ENCODE measurements at places on chromosomes 7 and 10.

GRCh38 chr10:126423732-126424491, 35.6 kb upstream of the ADAM12 start:
- no peak for DNase-seq

- peak; percentile 25 for DNase-seq
These were observed 105.5 kb downstream of the MYOF start for GRCh38 chr10:93376372-93377293.

GRCh38 chr10:75009426-75009825, 102.0 kb upstream of the SAMD8 start:
- no peak for DNase-seq

DNA sequence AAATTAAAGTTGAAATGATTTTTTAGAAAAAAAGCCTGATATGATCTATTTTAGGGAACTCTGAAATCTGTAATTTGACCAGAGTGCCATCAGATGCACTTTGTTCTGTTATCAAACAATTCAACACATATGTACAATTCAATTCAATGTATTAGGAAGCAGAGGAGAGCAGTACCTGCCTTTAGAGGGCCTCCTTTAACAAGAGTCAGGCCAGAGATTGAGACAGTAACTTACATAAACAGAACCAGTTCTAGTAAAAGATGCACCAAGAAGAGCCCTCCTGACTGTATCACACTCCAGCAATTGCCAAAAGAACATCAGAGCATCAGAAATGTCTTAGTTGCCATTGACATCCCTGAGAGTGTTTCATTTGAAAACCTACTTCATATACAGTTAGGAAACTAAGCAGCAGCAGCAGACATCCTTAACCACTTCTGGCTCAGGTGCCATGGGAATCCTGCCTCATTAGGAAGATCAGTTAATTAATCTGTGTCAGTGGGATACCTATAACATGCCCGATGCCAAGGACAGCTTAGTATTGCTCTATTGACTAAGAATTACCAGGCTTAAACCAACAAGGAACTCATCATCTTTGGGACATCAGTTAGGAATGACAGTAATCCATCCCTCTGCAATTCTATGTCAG, 1222.6 kb upstream of the LRRN3 start:
- DNase-seq = no peak

GRCh38 chr10:53115660-53116059, 343.1 kb upstream of the MBL2 start:
- DNase-seq = no peak

DNA sequence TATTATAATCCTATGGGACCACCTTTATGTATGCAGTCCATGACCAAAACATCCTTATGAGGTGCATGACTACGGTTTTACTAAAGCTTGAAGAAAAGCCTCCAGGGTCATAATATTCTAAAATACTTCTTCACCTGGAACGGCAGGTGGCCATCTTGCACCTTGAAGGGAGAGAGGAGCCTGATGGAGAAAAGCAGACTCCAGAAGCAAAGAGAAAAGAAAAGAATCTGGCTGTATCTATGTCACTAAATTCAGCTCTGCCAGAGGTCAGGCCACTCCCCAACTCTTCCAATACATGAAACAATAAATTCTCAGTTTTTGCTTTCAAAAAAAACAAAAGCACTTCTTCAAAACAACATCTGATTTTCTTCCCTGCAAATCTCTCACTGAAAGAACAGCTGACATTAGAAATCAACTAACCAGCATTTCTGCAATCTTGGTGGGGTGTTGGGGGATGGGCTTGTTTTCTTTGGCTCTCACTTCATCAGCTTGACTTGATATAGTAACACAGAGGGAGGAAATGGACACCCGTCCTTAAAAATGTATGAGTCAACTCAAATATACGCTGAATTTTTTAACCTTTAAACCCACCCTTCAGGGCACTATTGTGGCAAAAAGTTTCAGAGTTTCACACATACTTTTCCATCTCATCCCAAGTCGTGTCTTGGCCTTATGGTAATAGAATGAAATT, 21.7 kb downstream of the HIBADH start:
- no peak for DNase-seq

DNA sequence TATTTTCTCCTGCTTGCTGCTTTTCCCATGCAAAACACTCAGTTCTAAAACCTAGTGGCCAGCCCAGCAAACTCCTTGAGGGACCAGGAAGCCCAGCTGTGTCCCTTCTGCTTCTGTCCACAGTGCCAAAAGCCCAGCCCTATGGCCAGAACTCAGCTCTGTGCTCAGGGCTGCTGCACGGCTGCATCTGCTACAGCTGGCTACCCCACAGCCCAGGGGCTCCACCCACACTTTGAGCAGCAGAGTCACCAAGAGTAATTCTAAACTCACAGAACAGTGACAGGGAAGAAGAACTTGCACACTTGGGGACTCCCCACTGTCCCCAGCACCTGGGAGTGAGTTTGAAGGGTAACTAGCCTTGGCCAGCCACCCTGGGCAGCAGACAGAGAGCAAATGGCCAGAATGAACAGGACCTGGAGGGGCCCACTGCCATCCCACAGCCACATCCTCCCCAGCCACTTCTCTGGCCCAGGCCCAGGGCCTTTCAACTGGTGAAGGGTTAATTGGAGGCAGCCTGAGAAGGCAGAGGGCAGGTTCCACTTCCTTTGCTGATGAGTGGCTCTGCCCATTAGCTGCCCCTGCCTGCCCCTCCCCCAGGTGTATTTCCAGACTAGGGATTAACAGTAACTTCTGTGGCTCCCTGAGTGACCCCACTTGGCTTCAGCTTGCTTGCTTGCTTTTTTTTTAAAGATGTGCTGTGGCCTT, 28.1 kb upstream of the TRIM8 start:
- DNase-seq = no peak

- DNase-seq = no peak
These were observed 52.5 kb downstream of the GPR37 start for GRCh38 chr7:124713086-124713485.

DNA sequence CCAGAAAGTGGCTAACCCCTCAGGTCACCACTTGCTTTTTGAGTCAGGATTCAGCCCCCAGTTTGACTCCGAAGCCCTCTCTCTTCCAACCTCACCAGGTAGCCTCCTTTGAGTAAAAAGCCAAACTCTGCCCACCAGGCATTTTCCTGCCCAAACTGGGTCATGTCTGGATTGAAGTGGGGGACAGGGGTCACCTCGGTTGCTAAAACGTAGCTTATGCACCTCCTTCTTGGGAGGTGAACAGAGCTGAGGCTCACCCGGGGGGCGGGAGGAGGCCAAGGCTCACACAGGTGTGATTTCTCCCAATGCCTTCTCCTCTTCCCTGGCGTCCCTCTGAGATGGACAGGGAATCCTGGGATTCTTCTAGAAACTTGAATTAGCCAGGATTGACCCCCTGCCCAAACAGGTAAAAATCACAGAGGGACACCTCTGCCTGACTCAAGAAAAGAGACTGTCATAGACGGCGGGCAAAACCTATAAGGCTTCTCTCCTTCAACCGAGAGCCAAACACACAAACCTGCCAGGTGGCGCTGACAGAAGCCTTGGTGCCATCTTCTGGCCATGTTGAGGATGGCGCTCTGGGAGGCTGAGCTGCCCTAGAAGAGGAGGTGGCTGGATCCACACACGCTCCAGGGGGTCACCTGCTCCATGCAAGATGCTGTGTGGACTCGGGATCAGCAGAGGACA, 51.6 kb downstream of the PRLHR start:
- DNase-seq = peak; percentile 41

DNA sequence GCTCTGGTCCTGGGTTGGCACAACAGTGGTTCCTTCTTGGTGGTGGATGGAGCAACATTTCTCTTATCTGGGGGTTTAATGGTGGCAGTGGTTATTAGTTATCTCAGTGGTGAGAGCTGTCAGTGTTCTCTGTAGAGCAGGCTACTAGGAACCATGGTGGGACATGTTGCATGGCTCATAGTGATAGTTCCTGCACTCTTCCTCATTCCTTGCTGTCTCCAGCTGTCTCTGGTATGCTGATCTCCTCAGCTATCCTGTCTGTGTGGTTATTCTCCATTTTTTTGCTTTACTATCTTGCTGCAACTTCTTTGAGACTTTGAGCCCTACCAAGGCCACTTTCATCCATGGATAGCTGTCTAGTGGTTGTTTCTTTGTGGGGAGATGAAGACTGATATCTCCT, 44.0 kb downstream of the CCDC7 start:
- DNase-seq = no peak

DNA sequence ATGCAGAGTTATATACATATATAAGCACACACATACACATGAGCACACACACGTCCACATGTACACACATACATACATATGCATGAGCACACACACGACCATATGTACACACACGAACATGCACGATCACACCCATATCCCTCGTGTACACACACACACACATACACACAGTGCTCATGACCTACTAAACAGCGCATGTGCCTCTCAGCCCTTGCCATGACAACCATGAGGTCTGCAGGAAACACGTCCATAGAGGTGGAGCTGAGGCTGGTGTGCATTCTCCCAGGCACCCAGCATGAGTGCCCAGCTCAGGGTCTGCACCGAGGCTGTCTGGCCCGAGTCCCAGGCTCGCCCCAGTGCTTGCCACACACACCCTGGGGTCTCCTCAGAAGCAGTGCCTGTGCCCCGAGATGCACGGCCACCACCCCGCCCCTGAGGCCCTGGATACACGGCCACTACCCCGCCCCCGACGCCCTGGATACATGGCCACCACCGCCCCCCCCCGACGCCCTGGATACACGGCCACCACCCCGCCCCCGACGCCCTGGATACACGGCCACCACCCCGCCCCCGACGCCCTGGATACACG, 529.6 kb downstream of the DNAJB6 start:
- no peak for DNase-seq

GRCh38 chr10:1308962-1309616, 252.9 kb downstream of the WDR37 start:
- DNase-seq = no peak

DNA sequence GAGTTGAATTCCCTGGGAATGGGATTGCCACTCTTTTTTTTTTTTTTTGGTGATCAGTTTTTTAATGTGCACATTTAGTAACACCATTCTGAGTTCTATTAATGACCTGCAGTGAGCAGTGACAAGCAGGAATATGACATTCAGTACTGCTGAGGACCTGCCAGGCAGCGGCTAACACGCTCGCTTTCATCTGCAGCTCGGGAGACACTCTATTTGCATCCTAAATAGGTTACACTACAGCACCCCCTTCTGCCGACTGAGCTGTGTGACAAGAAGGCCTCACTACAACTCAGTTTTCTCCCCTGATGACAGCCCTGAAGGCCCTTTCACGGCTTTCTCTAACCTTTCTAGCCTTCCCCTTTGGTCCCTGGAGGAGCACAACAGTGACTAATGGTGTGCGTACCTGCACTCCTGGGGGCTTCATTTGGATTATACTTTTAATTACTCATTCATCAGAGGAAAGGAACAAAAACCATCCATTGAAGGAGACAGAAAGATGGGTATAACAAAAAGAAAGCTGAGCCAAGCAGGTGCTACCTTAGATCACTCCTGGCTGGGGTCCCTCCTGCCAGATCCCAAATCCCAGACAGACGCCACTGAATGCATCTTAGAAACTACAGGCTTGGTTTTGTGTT, 872.4 kb downstream of the LRMDA start:
- no peak for DNase-seq

- no peak for DNase-seq
These were observed 403.0 kb upstream of the RNF32 start for GRCh38 chr7:156237614-156238013.

DNA sequence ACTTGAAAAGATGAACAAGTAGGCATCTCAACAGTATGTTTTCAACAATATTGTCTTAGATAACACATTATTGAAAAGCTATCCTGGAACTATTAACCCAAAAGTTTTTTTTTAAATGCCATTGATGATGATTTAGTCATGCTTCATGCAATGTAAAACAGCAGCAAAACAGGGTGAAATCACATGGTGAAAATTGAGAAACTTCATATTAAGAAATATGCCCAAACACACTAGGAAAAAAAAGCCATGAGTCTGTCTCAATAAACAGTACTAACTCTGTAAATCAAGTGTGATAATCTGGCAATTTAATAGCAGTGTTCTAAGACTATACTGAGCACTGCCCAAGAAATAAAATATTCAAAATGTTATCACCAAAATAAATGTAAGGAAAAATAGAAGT, 613.1 kb downstream of the KCNMA1 start:
- DNase-seq = no peak

- DNase-seq = no peak
These were observed 45.7 kb downstream of the PITRM1 start for GRCh38 chr10:3126741-3127346.

- DNase-seq = peak; percentile 30
These were observed 34.1 kb downstream of the GET4 start for GRCh38 chr7:910441-910861.

DNA sequence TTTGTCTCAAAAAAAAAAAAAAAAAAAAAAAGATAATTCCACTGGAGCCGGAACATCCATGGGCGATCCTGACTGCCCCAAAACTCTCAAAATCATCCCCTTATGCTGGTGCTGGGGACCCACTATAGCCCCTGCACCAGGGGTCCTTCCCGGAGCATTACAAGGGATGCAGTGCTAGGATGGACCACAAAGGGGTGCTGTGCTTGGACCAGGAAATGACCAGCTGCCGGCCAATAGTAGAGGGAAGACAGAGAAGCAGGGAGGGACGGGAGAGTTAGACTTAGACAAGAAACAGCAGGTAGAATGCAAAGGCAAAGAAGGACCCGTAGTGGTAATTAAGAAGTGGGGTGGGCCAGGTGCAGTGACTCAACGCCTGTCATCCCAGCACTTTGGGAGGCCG, 40.5 kb downstream of the RCC1L start:
- DNase-seq = no peak

- no peak for DNase-seq
These were observed 59.9 kb downstream of the CCDC201 start for GRCh38 chr7:45812946-45813345.

DNA sequence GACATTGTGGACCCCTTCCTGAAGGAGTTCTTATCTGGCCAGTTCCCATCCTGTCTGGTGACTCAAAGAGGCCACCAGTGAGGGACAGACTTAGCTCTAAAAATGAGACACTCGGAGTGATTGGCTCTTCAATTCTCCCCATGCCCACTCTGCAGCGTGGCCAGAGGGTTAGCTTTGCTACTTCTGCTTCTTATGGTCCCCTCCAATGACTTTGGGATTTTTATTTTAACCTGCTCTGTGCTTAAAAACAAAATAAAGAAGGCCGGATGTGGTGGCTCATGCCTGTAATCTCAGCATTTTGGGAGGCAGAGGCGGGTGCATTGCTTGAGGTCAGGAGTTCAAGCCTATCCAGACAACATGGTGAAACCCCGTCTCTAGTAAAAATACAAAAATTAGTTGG, 573.0 kb upstream of the AUTS2 start:
- DNase-seq = no peak

GRCh38 chr7:118109607-118110006, 74.4 kb upstream of the LSM8 start:
- DNase-seq = no peak

- no peak for DNase-seq
These were observed 117.9 kb downstream of the KMT2E start for GRCh38 chr7:105131890-105132289.
